HCT116 (cell line): ENCODE measurements at places on chromosomes 6 and 20. TPM values are rescaled to one million over a fixed set of nuclear protein-coding genes. Genes with fewer than 3 reads are reported as not detected.

FITM2 gene
- 5.2 TPM for total RNA-seq

MUC22 gene
- not detected for total RNA-seq

LCA5 gene
- total RNA-seq = 2.0 TPM

GPRC6A gene
- not detected for total RNA-seq

FERMT1 gene
- total RNA-seq = 34.9 TPM

ZSCAN31 gene
- 10.1 TPM for total RNA-seq

CYP39A1 gene
- 0.54 TPM for total RNA-seq

SDC4 gene
- total RNA-seq = 100 TPM

GGTLC1 gene
- total RNA-seq = not detected

RNF39 gene
- 0.22 TPM for total RNA-seq

TPBG gene
- 28.4 TPM for total RNA-seq

SLC32A1 gene
- total RNA-seq = not detected

DDO gene
- not detected for total RNA-seq

C4B gene
- total RNA-seq = 6.3 TPM

RNF182 gene
- 6.5 TPM for total RNA-seq

MOG gene
- not detected for total RNA-seq

HRH3 gene
- total RNA-seq = not detected

OTOR gene
- total RNA-seq = not detected

NKX2-2 gene
- not detected for total RNA-seq

RGS17 gene
- 3.9 TPM for total RNA-seq

VGLL2 gene
- total RNA-seq = not detected

PPP1R16B gene
- 0.52 TPM for total RNA-seq

THBD gene
- 0.39 TPM for total RNA-seq

EYA4 gene
- not detected for total RNA-seq

SLC12A5 gene
- total RNA-seq = 1.9 TPM

EDN3 gene
- not detected for total RNA-seq

AURKA gene
- total RNA-seq = 80.1 TPM

CST2 gene
- total RNA-seq = not detected

MAPK13 gene
- total RNA-seq = 47.3 TPM

ARMC2 gene
- total RNA-seq = 3.6 TPM

BTBD9 gene
- 10.9 TPM for total RNA-seq

GSTA3 gene
- total RNA-seq = not detected

DDRGK1 gene
- 45.8 TPM for total RNA-seq

ARG1 gene
- 0.69 TPM for total RNA-seq

CST8 gene
- total RNA-seq = not detected
